CD4-positive, alpha-beta memory T cell (primary cell): ENCODE measurements at places on chromosomes 6 and 20. TPM values are rescaled to one million over a fixed set of nuclear protein-coding genes. Genes with fewer than 3 reads are reported as not detected.

The CST2 gene
- total RNA-seq, result not detected

GRCh38 chr6:108888745-108889144, 40.5 kb downstream of the ARMC2 start:
- no peaks in the 10 kb centered on the region for H3K36me3 ChIP-seq
- H3K4me1 ChIP-seq, result peaks cover 3% of the 10 kb centered on the region
- no peak overlapping the region for H3K27ac ChIP-seq
- no peak for DNase-seq

The SLC25A27 gene
- total RNA-seq, result 2.6 TPM

DNA sequence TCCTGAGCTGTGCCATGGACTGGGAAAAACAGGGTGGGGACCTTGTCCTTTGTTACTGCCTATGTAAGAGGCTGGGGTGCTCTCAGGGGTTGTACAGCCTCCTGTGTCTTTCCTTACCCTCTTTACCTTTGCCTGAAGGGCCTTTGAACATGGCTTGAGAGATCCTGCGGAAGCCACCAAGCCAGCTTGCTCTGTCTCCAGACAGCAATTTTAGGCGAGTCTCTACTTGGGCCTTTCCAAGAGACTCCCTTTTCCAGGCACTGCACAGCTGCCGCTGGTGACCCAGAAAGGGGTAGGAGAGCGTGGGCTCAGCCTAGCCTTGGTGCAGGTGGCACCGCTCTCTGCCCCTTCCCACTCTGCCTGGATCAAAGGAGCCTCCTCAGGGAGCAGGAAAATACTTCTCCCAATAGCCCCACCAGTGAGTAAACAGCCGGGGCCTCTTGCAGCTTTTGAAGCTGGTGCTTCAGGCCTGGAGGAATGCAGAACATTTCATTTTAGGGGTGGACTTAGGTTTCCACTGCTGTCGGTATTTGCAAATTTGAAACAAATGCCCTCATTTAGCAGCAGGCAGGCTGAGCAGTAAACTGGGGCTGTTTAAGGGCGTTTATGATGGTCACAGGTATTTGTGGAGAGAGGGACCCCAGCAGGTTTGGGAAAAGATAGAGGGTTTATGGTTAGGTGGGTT, 13.9 kb downstream of the PTK7 start:
- H3K4me3 ChIP-seq, result no peak overlapping the region
- no peaks in the 10 kb centered on the region for H3K36me3 ChIP-seq
- H3K27ac ChIP-seq, result no peak overlapping the region
- DNase-seq, result no peak

The DNMT3B gene
- total RNA-seq, result 0.47 TPM

GRCh38 chr6:119966484-119966883, 616.9 kb upstream of the MAN1A1 start:
- no peak for DNase-seq
- no peak overlapping the region for H3K4me3 ChIP-seq
- no peak overlapping the region for H3K27ac ChIP-seq
- no peaks in the 10 kb centered on the region for H3K36me3 ChIP-seq
- H3K27me3 ChIP-seq, result no peaks in the 10 kb centered on the region
- no peaks in the 10 kb centered on the region for H3K4me1 ChIP-seq

DNA sequence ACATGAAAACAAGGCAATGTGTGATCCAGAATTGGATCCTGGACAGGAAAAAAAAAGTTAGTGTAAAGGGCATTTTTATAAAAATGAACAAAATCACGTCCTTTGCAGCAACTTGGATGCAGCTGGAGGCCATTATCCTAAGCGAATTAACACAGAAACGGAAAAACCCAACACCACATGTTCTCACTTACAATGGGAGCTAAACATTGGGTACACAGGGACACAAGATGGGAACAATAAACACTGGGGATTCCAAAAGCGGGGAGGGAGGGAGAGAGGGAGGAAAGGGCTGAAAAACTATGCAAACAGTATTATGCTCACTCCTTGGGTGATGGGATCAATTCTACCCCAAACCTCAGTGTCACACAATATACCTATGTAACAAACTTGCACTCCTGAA, 91.4 kb upstream of the BTBD3 start:
- H3K27ac ChIP-seq, result no peak overlapping the region
- H3K27me3 ChIP-seq, result no peaks in the 10 kb centered on the region
- no peaks in the 10 kb centered on the region for H3K36me3 ChIP-seq
- no peak overlapping the region for H3K4me3 ChIP-seq

The TSBP1 gene
- not detected for total RNA-seq

DNA sequence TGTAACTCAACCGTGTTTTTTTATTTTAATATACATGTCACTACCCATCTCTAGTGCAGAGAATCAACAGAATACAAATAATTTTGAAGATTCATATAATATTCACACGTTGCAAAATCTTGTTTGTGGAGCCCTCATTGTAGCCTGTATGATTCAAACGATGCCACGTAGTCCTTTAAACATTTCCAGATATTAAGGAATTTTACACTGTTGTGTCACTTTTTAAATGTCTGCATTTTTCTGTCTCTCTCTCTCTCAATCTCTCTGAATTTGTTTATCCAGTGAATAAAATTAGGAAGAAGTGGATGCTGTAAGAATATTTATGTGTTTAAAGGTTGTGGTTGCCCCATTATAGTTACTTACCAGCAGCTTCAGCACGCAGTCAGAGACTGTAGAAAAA, 262.0 kb downstream of the PAX1 start:
- H3K4me1 ChIP-seq, result no peaks in the 10 kb centered on the region
- no peaks in the 10 kb centered on the region for H3K36me3 ChIP-seq
- no peak overlapping the region for H3K27ac ChIP-seq

GRCh38 chr6:88586371-88587149, 376.9 kb downstream of the RNGTT start:
- H3K36me3 ChIP-seq, result no peaks in the 10 kb centered on the region
- H3K4me3 ChIP-seq, result no peak overlapping the region
- H3K4me1 ChIP-seq, result no peaks in the 10 kb centered on the region
- no peak for DNase-seq
- H3K27me3 ChIP-seq, result no peaks in the 10 kb centered on the region

The UNC93A gene
- not detected for total RNA-seq

The DDO gene
- total RNA-seq, result not detected

DNA sequence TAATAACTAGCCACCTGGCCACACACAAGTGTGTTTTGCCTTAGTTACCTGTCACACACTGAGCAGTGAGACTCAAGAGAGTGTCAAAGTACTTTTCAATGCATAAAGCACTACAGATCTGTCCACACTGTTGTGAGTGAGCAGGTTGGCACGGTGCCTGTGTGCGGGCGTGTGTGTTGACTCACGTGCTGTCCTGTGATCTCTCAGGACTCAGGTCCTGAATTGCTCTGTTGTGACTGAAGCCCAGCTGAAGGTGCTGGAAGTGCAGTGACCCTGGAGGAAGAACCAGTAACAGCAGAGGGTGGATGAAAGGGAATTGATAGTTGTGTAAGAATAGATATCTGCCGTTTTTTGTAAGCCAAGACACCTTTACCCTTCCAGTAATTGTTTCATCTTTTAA, 18.3 kb downstream of the SLC16A10 start:
- H3K4me1 ChIP-seq, result no peaks in the 10 kb centered on the region
- H3K27me3 ChIP-seq, result no peaks in the 10 kb centered on the region
- H3K4me3 ChIP-seq, result no peak overlapping the region

- no peak overlapping the region for H3K27ac ChIP-seq
- H3K4me3 ChIP-seq, result no peak overlapping the region
- H3K36me3 ChIP-seq, result no peaks in the 10 kb centered on the region
- H3K27me3 ChIP-seq, result no peaks in the 10 kb centered on the region
- DNase-seq, result no peak
- H3K4me1 ChIP-seq, result peaks cover 9% of the 10 kb centered on the region
Observed at GRCh38 chr6:34200340-34200971, 36.2 kb upstream of the HMGA1 start.

DNA sequence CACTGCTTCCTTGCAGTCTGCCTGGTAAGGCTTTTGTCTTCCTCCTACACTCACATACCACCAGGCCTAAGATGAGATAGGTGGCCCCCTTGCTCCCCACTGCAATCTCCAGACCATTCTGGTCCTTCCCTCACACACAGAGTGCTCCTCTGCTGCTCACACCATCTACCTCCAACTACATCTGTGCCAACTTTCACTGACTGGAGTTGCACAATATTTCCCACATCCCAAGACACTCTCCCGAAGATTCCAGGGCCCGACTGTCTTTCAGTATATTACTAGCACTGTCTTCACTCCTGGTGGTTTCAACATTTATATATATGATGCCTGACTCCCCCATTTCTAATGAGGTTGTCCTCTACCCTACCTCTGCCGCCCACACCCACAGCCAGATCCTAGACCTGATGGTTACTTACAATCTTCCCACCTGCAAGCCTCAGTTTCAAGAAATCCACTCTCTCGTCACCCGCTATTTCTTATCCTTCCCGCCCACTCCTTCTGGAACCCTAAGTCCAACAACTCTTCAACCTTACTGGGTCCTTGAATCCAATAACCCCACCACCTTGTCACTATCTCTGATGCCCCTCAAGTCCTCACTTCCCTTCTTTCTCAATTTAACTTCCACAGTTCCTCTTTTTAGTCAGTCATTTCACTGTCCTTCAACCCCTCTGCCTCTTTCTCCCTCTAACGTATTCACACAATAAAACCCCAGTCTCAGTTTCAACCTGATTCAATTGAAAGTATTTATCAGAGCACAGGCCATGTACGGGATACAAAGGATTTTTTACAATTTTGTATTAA, 21.6 kb downstream of the RALGAPA2 start:
- DNase-seq, result no peak
- no peaks in the 10 kb centered on the region for H3K4me1 ChIP-seq
- H3K27ac ChIP-seq, result no peak overlapping the region
- H3K4me3 ChIP-seq, result no peak overlapping the region

DNA sequence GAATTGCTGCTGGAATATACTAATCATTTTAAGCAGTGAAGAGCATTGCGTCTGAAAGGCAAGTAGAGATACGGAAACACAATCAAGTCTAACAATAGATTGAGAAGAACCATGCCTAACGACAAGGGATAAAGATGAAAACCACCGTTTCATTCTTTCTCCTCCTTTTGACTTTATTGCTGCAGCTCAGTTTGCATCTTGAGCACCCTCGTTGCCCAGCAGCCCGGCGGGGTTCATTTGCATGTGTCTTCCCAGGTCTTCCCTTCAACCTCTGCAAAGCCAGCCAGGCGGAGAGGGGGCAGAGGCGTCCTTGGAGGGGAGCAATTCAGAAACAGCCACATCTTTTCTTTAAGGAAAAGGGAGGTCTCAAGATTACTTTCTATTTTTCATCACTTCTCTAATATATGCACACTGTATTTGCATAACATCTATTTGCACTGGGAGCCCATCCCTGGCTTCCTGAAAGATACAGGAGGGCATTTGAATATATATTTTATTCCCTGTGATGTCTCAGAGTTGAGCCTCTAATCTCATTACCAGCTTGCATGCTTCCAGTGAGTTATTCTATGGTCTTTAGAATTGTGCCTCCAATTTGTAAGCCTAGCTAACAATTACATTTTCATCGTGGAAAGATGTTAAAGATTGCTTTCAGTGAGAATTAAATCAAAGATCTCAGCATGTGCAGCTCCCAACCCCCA, 18.7 kb upstream of the PXDC1 start:
- peaks cover 4% of the 10 kb centered on the region for H3K27me3 ChIP-seq
- H3K36me3 ChIP-seq, result no peaks in the 10 kb centered on the region
- DNase-seq, result no peak

The MAK gene
- total RNA-seq, result not detected

DNA sequence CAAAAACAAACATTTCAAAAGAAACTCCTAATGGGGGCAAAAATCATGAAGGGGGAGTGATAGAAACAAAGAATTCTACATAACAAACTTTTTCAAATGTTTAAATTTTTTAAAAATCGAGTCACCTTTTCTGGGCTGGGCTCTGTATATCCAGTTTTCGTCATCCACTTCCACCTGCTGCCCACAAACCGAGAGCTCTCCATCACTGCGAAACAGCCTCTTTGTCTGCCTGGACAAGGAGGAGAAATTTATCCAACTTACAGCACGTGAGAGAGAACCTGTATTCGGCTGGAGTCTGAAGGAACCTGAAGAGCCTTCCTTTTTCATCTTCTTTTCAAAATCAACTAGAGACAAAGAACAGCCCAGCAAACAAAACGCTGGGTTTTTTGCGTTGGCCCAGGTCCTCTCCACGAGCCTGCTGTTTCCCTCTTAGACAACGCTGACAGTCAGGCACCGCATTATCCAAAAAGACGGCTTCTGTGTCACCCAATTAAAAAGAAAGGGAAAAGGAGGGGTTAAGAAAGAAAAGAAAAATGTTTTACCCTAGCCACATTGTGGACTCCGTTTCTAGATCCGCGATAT, 72.4 kb upstream of the NHSL1 start:
- no peak overlapping the region for H3K4me3 ChIP-seq
- no peaks in the 10 kb centered on the region for H3K27me3 ChIP-seq
- H3K4me1 ChIP-seq, result no peaks in the 10 kb centered on the region
- no peak for DNase-seq
- H3K36me3 ChIP-seq, result no peaks in the 10 kb centered on the region
- H3K27ac ChIP-seq, result no peak overlapping the region

- peaks cover 35% of the 10 kb centered on the region for H3K36me3 ChIP-seq
- no peak for DNase-seq
- no peak overlapping the region for H3K27ac ChIP-seq
- peaks cover 32% of the 10 kb centered on the region for H3K4me1 ChIP-seq
- H3K27me3 ChIP-seq, result no peaks in the 10 kb centered on the region
Observed at GRCh38 chr6:17635568-17635967, 35.5 kb downstream of the FAM8A1 start.

The PLTP gene
- total RNA-seq, result 0.19 TPM

- no peak for DNase-seq
- no peaks in the 10 kb centered on the region for H3K27me3 ChIP-seq
- no peaks in the 10 kb centered on the region for H3K36me3 ChIP-seq
- no peak overlapping the region for H3K27ac ChIP-seq
Observed at GRCh38 chr6:101534386-101534785, 140.9 kb downstream of the GRIK2 start.

DNA sequence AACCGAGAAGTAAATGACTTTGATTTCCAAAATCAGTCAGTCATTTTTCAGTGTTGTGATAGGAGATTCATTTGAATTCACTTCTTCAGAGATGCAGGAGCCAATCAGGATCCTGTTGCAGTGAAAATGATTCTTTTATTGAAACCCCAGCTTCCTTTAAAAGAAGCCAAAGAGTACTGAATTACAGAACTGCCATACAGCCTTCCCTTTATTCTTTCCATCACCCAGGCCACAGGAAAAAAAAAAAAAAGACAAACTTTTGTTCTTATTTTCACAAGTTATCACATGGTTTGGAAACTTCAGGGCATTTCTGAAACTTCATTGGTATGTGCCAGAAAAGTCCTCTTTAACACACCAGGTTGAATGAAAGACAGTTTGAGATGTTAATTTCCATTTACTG, 1.8 kb upstream of the CARMIL1 start:
- DNase-seq, result no peak
- no peak overlapping the region for H3K4me3 ChIP-seq
- no peaks in the 10 kb centered on the region for H3K27me3 ChIP-seq
- H3K4me1 ChIP-seq, result peaks cover 20% of the 10 kb centered on the region

The OR2H2 gene
- not detected for total RNA-seq

- no peaks in the 10 kb centered on the region for H3K36me3 ChIP-seq
- no peaks in the 10 kb centered on the region for H3K4me1 ChIP-seq
- H3K27me3 ChIP-seq, result no peaks in the 10 kb centered on the region
- no peak overlapping the region for H3K4me3 ChIP-seq
Observed at GRCh38 chr6:19597809-19598320, 239.3 kb upstream of the ID4 start.

The HCRTR2 gene
- not detected for total RNA-seq

The NFKBIE gene
- 12.7 TPM for total RNA-seq

The ADA gene
- 28.4 TPM for total RNA-seq
